Mucosa of gallbladder (tissue), 1 donor: ENCODE measurements at places on chromosomes 12 and 14.

- no peak for DNase-seq
These were observed 41.7 kb downstream of the MYRFL start for GRCh38 chr12:69866698-69867097.

DNA sequence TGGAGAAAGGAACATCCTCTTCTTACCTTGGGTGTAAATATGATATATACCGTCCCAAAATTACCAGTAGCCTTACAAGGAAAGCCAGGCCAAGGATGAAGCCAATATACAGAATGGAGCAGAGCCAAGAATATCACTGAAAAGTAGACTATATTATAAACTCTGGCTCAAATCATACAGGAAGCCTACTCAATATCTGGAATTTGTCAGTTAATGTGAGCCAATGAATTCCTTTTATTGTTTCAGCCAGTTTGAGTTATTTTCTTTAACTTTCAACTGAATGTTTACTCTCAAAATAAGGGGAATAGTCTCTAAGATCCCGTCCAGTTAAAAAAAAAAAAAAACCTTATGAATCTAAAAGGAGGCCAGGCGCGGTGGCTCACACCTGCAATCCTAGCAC, 9.8 kb upstream of the DENND5B start:
- no peak for DNase-seq

- DNase-seq, result no peak
These were observed 227.7 kb upstream of the NPAS3 start for GRCh38 chr14:32710731-32711680.

- DNase-seq, result peak; percentile 90
These were observed 4.7 kb upstream of the GPR84 start for GRCh38 chr12:54368709-54369596.

DNA sequence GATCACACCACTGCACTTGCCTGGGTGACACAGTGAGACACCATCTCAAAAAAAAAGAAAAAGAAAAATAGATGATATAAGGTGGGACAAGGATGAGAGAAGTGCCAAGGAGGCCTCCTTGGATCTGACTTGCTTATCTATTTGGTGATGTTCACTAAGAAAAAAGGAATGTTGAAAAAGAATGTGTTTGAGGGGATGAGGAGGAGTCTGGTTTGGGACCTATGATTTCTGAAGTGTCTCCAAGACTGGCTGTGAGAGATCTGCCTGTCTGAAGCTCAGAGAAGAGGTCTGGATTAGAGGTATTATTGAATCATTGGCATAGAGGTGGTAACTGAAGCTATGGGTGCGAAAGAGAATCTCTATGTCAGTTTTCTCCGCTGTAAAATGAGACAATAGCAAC, 42.8 kb downstream of the BCAT1 start:
- DNase-seq, result no peak

- DNase-seq, result no peak
These were observed 30.7 kb downstream of the DAD1 start for GRCh38 chr14:22558221-22558913.

- no peak for DNase-seq
These were observed 153.4 kb downstream of the EFCAB11 start for GRCh38 chr14:89801136-89801535.

- DNase-seq, result no peak
These were observed 18.9 kb downstream of the LEMD3 start for GRCh38 chr12:65188179-65188701.

GRCh38 chr14:101442451-101442850, 118.8 kb upstream of the DIO3 start:
- no peak for DNase-seq

GRCh38 chr14:35112641-35113040, 9.1 kb downstream of the PPP2R3C start:
- no peak for DNase-seq

DNA sequence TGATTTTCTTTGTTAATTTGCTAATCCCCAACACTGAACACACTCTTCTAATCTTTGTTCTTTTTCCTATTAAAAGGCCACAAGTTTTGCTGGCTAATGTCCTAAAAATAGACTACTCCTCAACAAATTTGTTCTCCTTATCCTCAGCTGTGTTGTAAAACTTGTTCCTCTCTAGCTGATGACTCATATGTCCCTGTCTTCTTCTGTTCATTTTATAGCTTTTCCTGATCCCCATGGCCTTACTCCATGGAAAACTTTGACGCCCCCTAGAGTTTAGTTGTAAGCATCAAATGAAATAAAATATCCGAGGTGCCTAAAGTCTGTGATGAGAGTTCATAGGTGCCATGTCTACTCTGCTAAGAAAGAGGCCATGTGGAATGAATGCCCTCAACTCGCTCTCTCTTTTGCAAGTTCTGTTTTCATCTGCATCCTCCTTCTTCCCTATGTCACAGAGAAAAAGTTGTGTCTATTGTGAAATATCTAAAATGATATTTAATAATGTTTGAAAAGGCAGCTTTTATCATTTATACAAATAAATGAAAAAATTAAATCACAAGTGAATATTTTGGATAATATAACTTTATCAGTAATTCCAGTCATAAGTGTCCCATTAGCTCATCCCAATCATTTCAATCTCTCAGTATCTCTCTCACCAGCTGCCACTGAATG, 237.9 kb downstream of the IPO8 start:
- DNase-seq, result no peak

GRCh38 chr14:91872517-91873470, 5.5 kb upstream of the TC2N start:
- peak; percentile 93 for DNase-seq

GRCh38 chr12:114916541-114916940, 232.6 kb upstream of the TBX3 start:
- no peak for DNase-seq

- no peak for DNase-seq
These were observed 4.3 kb downstream of the PLEKHG6 start for GRCh38 chr12:6314776-6315175.

DNA sequence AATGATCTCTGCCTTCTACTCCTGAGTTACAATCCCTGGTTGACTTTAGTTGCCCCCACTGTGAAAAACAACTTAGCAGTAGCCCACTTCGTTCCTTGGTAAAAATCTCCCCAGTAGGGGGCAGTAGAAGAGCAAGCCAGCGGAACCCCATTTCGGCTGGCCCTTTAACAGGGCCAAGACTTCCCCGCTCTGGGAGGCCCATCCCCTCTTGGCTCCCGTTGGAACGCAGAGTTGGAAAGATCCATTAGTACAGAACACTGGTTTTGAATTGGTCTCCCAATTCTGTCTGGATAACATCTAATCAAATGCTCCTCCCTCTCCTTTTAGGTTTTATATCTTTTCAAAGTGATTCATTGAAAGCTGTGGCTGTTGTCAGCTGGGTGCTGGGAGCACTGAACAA, 1133.3 kb downstream of the BCL11B start:
- peak; percentile 50 for DNase-seq

DNA sequence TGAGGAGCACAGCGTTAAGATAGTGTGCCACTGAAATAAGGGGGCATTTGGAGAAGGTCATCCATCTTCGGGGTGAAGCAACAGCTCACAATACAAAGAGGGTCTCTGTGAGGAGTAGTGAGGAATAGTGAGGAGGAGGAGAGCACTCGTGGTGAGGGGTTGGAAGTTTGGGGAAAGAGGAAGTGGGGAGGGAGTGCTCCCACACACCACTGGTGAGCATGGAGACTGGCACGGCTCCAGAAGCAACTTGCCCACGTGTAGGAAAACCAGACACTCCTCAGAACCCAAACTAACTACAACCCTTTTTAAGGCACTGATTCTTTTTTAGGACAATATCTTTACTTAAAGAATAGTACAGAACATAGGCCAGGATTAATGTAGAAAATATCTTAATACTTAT, 48.9 kb downstream of the GALNT8 start:
- no peak for DNase-seq

GRCh38 chr12:18718462-18718861, 19.4 kb downstream of the PLCZ1 start:
- no peak for DNase-seq

DNA sequence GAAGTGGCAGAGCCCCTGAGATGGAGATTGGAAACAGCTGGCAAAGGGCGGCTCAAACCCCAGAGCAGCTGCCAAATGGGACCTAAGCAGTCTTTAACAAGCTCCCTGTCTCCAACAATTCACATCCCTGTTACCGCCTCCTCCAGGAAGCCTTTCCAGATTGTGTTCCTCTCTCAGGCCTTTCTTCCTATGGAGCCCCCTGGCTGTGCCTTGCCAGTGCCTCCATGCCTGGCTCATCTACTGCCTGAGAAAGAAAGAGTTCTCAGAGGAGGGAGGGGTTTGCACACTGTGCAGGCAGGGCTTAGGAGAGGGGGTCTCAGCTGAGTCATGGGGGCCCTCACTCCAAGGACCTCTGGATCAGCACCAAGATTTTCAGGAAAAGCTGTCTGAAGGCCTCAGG, 8.8 kb upstream of the KRT74 start:
- DNase-seq, result no peak

DNA sequence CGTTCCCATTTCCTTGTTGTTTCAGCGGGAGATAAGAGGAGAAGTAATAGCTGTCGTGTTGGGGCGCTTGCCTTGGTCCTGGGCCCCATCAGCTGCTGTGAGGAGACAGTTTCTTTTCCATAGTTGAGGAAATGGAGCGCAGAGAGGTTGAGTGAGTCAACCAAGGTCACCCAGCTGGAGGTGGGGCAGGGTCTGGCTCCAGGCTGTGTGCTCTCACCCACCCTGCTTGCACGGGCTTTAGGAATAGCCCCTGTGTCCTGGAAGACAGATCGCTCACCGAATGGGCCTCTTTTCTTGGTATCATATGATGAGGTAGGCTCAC, 165.7 kb upstream of the RTL1 start:
- DNase-seq, result no peak

DNA sequence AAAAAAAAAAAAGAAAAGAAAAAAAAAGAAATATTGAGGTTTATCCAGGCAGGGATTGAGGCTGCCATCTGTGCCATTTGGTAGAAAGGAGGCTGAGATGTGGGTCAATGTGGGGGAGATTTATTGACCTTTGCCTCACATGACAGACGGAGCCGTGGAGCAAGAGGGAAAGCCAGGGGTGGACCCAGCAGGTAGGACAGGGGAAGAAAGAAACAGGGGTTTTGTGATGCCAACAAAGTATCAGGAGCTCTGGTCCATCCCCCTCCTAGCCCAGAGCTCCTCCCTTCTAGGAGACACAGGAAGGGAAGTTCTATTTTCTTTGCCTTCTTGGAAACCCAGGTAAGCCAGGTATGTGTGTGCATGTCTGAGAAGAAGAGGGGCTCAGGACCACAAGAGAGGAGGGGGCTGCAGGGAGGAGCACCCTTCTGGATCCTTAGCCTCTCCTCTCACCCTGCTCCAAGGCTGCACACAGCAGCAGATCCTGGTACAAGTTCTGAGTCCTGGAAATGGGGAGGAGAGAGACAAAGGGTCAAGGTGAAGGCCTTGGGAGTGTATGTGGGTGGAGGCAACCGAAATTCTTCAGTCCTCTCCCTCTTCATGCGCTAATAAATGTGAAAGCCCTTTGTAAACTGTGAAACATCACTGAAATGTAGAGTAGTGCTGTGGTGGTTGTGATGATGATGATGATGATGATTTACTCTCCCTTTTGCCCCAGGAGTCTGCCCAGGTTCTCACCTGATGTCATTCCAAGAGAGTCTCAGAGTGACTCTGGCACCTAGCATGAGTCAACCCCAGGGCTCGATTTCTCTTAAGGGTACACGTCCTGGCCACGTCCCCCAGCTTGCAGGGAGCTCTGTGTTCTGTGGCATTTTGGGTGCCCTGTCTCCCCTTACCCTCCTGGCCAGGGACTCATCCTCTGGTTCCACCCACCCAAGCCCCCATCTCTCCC, 26.3 kb downstream of the ZFP36L1 start:
- no peak for DNase-seq

DNA sequence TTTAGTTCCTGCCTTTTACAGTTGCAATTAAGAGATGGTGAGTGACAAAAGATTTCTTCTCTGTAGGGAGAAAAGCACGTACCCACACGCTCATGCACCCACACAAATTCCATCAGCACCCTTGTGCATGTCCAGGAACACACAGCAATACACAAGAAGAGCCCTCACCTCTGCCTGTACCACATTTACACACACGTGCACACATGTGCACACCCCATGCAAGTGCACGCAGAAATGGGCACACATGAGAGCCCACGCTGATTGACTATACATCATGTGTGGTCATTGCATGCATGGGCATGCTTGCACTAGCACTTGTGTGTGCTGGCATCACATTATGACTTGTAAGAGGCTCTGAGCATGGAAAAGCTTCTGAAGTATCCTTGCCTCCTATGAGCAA, 70.5 kb downstream of the SERPINA3 start:
- no peak for DNase-seq

- DNase-seq, result no peak
These were observed 91.1 kb upstream of the BCL11B start for GRCh38 chr14:99363051-99363450.

GRCh38 chr12:6592087-6592486, 15.1 kb downstream of the CHD4 start:
- DNase-seq, result no peak

DNA sequence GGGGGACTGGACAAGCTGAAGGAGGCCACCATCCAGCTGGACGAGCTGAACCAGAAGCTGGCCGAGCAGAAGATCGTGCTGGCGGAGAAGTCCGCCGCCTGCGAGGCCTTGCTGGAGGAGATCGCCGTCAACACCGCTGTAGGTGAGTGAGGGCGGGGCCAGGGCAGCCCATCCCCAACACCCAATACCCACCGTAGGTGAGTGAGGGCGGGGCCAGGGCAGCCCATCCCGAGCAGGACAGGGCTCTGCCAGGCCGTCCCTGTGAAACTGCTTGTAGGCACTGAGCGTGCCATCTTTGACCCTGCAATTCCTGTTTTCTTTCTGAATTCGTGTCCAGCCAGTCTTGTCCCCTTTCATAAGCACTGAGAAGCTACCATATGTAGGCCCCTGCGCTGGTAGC, 74.0 kb downstream of the CCDC92 start:
- no peak for DNase-seq

GRCh38 chr12:124740691-124741137, 123.0 kb downstream of the SCARB1 start:
- no peak for DNase-seq

DNA sequence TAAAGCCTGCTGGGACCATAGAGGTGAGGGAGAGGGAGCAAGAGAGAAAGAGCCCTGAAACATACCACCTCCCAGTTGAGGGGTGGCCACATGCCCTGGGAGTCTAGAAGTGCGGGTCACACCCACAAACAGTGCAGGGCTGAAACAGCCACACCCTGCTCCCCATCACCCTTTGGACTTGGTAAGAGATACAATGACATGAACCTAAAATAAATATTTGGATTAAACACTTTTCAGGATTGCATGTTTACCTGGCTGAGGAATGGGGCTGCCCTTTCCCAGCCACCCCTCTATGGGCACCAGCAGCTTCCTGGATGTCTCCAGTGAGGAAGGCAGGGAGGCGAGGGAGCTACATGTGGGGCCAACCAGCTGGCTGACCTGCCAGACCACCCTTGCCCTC, 39.0 kb upstream of the TC2N start:
- no peak for DNase-seq

DNA sequence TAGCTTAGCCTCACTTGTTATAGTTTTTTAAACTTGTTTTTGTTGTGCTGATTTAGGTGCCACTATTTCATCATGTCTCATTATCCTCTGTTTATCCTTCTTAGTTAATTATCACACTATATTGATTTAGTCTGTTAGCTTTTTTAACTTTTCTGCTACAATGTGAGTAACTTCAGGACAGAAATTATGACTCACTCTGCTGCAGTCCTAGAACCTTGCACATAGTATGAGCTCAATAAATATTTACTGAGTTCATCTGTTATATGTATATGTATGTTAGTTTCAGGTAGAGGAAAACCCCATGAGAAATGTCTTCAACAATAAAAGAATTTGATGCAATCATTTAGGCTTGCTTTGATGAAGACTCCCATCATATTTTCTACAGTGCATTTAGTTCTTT, 224.3 kb upstream of the NAV3 start:
- DNase-seq, result no peak

- no peak for DNase-seq
These were observed 108.9 kb upstream of the FGD4 start for GRCh38 chr12:32290411-32290810.
